ENCODE measurements at places on chromosomes 6 and 20.

GRCh38 chr6:149077208-149077607, 240.3 kb upstream of the TAB2 start:
- peak; percentile 79 for DNase-seq

DNA sequence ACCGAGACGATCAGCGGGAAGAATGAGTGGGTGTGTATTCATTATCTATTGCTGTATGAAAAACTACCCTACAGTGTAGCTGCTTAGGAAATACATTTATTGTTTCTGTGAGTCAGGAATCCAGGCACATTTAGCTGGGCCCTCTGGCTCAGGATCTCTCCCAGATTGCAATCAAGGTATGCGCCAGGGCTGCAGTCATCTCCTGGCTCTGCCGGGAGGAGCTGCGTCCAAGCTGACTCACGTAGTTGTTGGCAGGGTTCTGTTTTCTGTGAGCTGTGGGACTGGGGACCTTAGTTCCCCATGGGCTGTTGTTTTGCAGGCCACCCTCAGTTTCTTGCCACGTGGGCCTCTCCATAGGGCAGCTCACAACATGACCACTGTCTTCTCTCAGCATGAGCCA, 68.2 kb upstream of the FUCA2 start:
- DNase-seq: peak; percentile 98

DNA sequence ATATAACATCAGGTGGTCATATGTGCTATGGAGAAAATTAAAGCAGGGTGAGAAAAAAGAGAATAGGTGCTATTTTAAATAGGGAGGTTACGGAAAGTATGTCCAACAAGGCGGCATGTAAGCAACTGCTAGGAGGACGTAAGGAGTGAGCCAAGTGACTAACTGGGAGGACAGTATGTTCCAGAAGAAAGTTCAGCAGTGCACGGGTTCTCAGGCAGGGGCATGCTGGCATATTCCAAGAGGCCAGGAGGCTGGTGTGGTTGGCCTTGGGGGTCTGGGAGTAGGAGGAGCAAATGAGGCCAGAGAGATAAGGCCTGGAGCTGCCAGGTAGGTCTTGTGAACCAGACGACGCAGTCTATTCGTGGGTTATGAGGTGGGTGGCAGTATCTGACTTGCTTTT, 112.4 kb downstream of the ARMC2 start:
- DNase-seq: no peak

- DNase-seq: no peak
Measured at GRCh38 chr6:116876635-116877611, at the start of gene RFX6. TSS of gene RFX6 (plus strand) at chr6:116877242. CDS start at chr6:116877276, 34 bp downstream.

- no peak for DNase-seq
Measured at GRCh38 chr6:2839982-2840748, 1.5 kb downstream of the SERPINB1 start.

GRCh38 chr6:50610562-50610961, 102.8 kb upstream of the TFAP2D start:
- no peak for DNase-seq

DNA sequence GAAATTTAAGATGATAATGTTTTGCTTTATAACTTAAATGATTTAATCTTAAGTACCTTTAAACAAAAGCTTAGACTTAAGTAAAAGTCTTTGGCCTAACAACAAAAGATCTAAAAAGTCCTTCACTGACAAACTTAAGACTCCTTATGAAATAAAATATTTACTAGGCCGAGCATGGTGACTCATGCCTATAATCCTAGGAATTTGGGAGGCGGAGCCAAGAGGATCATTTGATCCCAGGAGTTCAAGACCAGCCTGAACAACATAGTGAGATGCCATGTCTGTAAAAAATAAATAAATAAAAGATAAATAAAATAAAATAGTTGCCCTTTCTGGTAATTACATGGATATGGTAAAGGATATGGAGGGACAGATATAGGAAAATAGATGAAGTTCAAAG, 12.4 kb downstream of the KATNA1 start:
- DNase-seq: peak; percentile 49

- peak; percentile 82 for DNase-seq
Measured at GRCh38 chr6:36358226-36358915, 21.7 kb upstream of the BNIP5 start.

- no peak for DNase-seq
Measured at GRCh38 chr20:61253264-61253639, 1.2 kb downstream of the CDH4 start.

DNA sequence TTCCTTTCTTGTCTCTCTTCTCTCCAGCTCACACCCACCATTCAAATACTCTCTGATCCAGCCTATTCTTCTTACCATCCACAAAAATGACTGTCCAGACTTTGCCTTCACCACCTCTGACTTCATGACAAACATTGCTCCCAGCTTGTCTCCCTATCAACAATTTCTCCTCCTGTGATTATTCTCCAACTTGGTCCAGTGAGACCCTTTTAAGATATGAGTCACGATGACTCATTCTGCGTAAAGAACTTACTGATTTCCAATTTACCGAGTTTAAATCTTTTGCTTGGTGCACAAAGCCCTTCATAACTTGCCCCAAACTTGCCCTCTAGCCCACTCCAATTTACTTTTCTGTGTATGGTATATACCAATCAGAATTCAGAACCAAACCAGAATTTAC, 833.2 kb downstream of the MAFB start:
- peak; percentile 51 for DNase-seq

GRCh38 chr6:55130806-55131324, 43.5 kb upstream of the HCRTR2 start:
- no peak for DNase-seq

DNA sequence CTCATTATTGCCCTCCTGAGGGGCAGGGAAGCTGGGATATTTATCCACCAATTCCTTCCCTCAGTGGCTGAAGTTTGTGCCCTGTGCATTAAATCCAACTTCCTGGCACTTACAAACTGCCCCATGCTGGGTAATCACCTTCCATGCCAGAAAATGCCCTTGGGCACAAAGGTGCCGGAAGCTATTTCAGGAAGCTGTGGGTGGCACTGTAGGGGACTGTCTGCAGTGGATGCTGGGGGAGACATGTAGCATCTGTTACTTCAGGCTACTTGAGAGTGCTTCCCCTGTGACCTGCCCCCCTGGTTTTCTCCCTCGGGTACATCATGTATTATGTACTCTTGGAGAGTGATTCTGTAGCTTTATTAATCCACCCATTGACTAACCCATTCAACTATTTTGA, 24.7 kb upstream of the RALGAPA2 start:
- no peak for DNase-seq

- DNase-seq: no peak
Measured at GRCh38 chr6:120869397-120869796, 464.9 kb downstream of the TBC1D32 start.

GRCh38 chr6:137977814-137978213, 110.8 kb downstream of the TNFAIP3 start:
- DNase-seq: peak; percentile 58

GRCh38 chr6:114282292-114282691, 60.5 kb downstream of the HS3ST5 start:
- DNase-seq: no peak

GRCh38 chr6:93779086-93779841, 359.9 kb upstream of the EPHA7 start:
- DNase-seq: peak; percentile 85

- DNase-seq: no peak
Measured at GRCh38 chr20:41704896-41705295, 86.7 kb upstream of the CHD6 start.

GRCh38 chr6:158714706-158715105, 64.9 kb downstream of the SYTL3 start:
- no peak for DNase-seq

All from fibroblast of the aortic adventitia (primary cell).